CD8-positive, alpha-beta T cell (primary cell): ENCODE measurements at places on chromosomes 5 and 9. TPM values are rescaled to one million over a fixed set of nuclear protein-coding genes. Genes with fewer than 3 reads are reported as not detected.

DNA sequence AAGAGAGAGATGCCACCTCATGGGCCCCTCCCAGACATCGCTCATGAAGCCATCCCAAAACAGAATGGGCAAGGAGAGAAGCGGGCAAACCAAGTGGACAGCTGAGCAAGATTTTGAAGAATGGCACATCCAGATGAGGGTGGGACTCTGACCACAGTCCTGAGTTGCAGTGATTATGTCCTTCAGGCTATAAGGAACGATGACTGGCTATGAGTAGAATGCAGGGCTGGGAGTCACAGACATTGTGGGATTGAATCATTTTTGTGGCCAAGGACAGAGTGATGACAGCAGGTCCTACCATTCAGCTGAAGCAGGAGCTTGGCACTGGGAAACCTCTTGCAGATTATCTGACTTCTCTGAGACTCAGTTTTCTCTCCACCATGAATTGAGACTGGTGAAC lies 245.7 kb upstream of the SLC30A5 start:
- DNase-seq: no peak

The SH3TC2 gene
- total RNA-seq: not detected

The FSTL4 gene
- total RNA-seq: 0.75 TPM

The PCDHGC5 gene
- total RNA-seq: not detected

GRCh38 chr9:7785813-7786212 lies 13.8 kb downstream of the DMAC1 start:
- no peak for DNase-seq

- no peak for DNase-seq
Observed at GRCh38 chr5:116672203-116672602, 97.6 kb upstream of the SEMA6A start.

DNA sequence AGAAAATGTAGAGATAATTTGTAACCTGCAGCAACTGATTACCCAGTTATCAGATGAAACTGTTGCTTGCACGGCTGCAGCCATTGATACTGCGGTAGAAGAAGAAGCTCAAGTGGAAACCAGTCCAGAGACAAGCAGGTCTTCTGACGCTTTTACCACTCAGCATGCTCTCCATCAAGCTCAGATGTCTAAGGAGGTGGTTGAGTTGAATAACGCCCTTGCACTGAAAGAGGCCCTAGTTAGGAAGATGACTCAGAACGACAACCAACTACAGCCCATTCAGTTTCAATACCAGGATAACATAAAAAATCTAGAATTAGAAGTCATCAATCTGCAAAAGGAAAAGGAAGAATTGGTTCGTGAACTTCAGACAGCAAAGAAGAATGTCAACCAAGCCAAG lies 1.7 kb downstream of the KIF4B start:
- no peak for DNase-seq

The TLE1 gene
- 14.1 TPM for total RNA-seq
